ENCODE measurements at places on chromosomes 5 and 9. TPM values are rescaled to one million over a fixed set of nuclear protein-coding genes. Genes with fewer than 3 reads are reported as not detected.

DNA sequence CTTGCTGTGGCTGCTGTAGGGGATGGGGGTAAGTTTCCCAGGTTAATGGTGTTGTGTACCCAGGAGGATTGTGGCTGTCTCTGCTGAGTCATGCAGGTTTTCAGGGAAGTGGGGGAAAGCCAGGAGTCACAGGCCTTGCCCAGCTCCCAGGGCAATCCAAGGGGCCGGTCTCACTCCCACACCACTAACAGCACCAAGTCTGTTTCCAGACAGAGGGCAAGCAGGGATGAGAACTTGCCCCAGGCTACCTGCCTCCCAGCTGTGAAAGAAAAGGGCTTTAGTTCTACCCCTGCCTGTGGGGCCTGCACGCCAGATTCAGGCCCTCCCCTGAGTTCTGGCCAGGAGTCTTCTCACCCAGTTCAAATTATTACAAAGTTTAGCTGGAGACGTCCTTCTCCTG lies 579.8 kb upstream of the ST8SIA4 start:
- DNase-seq: no peak
- H3K27ac ChIP-seq: no peak overlapping the region
- no peaks in the 10 kb centered on the region for H3K36me3 ChIP-seq
- no peak overlapping the region for H3K4me3 ChIP-seq
- no peaks in the 10 kb centered on the region for H3K27me3 ChIP-seq

- H3K4me3 ChIP-seq: no peak overlapping the region
- no peak overlapping the region for H3K27ac ChIP-seq
- H3K4me1 ChIP-seq: no peaks in the 10 kb centered on the region
- H3K27me3 ChIP-seq: no peaks in the 10 kb centered on the region
- no peak for DNase-seq
These were observed 21.5 kb upstream of the SUSD3 start for GRCh38 chr9:93036887-93037475.

- H3K4me1 ChIP-seq: no peaks in the 10 kb centered on the region
- H3K27me3 ChIP-seq: no peaks in the 10 kb centered on the region
- H3K4me3 ChIP-seq: no peak overlapping the region
These were observed 63.1 kb downstream of the RAB14 start for GRCh38 chr9:121138561-121138960.

GRCh38 chr9:36132086-36132485 lies 4.4 kb upstream of the GLIPR2 start:
- H3K27me3 ChIP-seq: no peaks in the 10 kb centered on the region
- H3K4me3 ChIP-seq: no peak overlapping the region
- H3K27ac ChIP-seq: no peak overlapping the region
- no peaks in the 10 kb centered on the region for H3K36me3 ChIP-seq
- H3K4me1 ChIP-seq: no peaks in the 10 kb centered on the region
- no peak for DNase-seq

- no peaks in the 10 kb centered on the region for H3K27me3 ChIP-seq
- no peaks in the 10 kb centered on the region for H3K4me1 ChIP-seq
- no peak overlapping the region for H3K4me3 ChIP-seq
- no peak overlapping the region for H3K27ac ChIP-seq
- no peaks in the 10 kb centered on the region for H3K36me3 ChIP-seq
These were observed 44.4 kb upstream of the SNX2 start for GRCh38 chr5:122730456-122730855.

GRCh38 chr5:35024911-35025510 lies 22.7 kb downstream of the AGXT2 start:
- no peaks in the 10 kb centered on the region for H3K4me1 ChIP-seq
- no peak overlapping the region for H3K27ac ChIP-seq
- no peak overlapping the region for H3K4me3 ChIP-seq
- H3K36me3 ChIP-seq: no peaks in the 10 kb centered on the region
- DNase-seq: no peak

DNA sequence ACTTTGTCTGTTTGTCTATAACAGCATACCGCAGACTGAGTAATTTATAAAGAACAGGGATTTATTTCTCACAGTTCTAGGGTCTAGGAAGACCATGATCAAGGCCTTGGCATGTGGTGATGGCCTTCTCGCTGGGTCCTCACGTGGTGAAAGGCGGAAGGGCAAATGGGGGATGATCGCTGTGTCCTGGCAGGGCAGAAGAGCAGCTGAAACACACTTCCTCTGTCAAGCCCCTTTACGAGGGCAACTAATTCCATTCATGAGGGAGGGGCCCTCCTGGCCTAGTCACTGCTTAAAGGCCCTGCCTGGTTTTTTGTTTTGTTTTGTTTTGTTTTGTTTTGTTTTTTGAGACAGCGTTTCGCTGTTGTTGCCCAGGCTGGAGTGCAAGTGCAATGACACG lies 41.9 kb upstream of the UBTD2 start:
- H3K27ac ChIP-seq: no peak overlapping the region
- H3K36me3 ChIP-seq: no peaks in the 10 kb centered on the region
- H3K4me3 ChIP-seq: no peak overlapping the region
- no peaks in the 10 kb centered on the region for H3K27me3 ChIP-seq

DNA sequence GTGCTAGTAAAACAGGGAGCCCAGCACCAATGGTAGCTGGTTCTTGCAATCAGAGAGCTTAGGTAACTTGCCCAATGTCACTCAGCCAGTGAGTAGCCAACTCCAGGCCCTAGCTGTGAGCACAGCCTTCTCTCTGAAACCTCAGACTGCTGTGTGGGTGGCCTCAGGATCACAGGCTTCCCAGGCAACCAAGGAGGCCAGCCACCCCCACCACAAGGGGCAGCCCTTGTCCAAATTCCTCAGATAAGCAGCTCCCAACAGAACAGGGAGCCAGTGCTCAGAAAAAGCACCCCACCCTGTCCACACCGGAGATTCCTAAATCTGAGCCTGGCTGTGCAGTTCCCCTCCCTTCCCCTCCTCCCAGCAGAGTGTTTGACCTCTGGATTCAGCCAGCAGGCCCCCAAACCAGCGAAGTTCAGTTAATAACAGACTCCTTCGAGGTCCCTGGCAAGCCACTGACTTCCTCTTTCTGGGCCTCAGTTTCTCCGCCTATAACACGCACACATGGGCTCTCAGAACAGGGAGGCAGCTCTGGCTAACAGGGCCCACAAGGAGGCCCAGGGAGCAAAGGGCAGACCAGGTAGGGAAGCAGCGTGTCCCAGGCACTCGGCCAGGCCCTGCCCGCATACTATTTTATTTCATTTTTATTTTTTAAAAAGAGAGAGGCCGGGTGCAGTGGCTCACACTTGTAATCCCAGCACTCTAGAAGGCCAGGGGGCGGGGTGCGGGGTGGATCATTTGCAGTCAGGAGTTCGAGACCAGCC lies 2.7 kb downstream of the EEIG1 start:
- H3K36me3 ChIP-seq: no peaks in the 10 kb centered on the region
- H3K27ac ChIP-seq: peak overlapping the region; percentile 17
- no peaks in the 10 kb centered on the region for H3K27me3 ChIP-seq
- peaks cover 34% of the 10 kb centered on the region for H3K4me1 ChIP-seq
- no peak for DNase-seq
- peak overlapping the region; percentile 96 for H3K4me3 ChIP-seq

DNA sequence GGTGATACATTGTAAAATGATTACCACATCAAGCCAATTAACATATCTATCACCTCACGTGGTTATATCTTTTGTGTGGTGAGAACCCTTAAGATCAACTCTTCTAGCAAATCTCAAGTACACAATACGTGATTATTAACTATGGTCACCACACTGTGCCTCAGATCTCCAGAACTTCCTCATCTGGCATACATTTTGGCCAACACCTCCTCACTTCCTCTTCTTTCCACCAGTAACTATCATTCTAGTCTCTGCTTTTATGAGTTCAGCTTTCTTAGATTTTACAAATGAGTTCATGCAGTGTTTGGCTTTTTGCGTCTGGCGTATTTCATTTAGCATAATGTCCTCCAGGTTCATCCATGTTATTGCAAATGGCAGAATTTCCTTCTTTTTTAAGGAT lies 35.8 kb downstream of the PRKACG start:
- peaks cover 16% of the 10 kb centered on the region for H3K4me1 ChIP-seq
- no peak for DNase-seq
- H3K27me3 ChIP-seq: peaks cover 6% of the 10 kb centered on the region
- H3K36me3 ChIP-seq: no peaks in the 10 kb centered on the region
- no peak overlapping the region for H3K4me3 ChIP-seq
- no peak overlapping the region for H3K27ac ChIP-seq

GRCh38 chr5:85143138-85143537 lies 758.5 kb upstream of the EDIL3 start:
- H3K4me3 ChIP-seq: no peak overlapping the region
- no peaks in the 10 kb centered on the region for H3K4me1 ChIP-seq
- DNase-seq: no peak
- no peak overlapping the region for H3K27ac ChIP-seq

- DNase-seq: no peak
- H3K4me1 ChIP-seq: peaks cover 10% of the 10 kb centered on the region
- H3K36me3 ChIP-seq: no peaks in the 10 kb centered on the region
These were observed 120.7 kb upstream of the MVB12B start for GRCh38 chr9:126205845-126206498.

GRCh38 chr5:150058480-150059126 lies 27.8 kb downstream of the CSF1R start:
- peaks cover 15% of the 10 kb centered on the region for H3K36me3 ChIP-seq
- no peaks in the 10 kb centered on the region for H3K4me1 ChIP-seq
- no peak overlapping the region for H3K27ac ChIP-seq

GRCh38 chr9:100489836-100490235 lies 16.9 kb downstream of the TMEFF1 start:
- H3K4me1 ChIP-seq: peaks cover 5% of the 10 kb centered on the region
- no peak overlapping the region for H3K4me3 ChIP-seq
- H3K36me3 ChIP-seq: no peaks in the 10 kb centered on the region
- no peak for DNase-seq
- H3K27ac ChIP-seq: no peak overlapping the region
- no peaks in the 10 kb centered on the region for H3K27me3 ChIP-seq

DNA sequence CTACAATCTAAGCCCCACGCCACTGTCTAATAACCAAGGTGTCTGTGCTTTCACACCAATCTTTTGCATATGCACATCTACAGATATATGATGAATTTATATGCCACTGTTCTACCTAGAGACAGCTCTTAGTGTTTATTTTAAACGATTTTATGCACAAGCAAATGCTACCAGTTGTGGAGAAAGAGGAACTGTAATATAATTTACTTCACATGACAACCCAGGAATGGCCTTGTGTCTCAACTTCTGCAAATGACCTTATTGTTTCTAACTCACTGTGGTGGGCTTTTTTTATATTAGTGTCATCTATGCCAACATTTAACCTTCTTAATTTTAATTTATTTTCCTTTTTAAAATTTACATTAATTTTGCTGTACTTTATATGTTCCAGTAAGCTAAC lies 531.1 kb upstream of the TLE4 start:
- H3K4me1 ChIP-seq: no peaks in the 10 kb centered on the region
- DNase-seq: no peak
- no peak overlapping the region for H3K27ac ChIP-seq
- H3K4me3 ChIP-seq: no peak overlapping the region
- H3K27me3 ChIP-seq: peaks cover 37% of the 10 kb centered on the region

GRCh38 chr9:131732636-131733289 lies 7.1 kb downstream of the RAPGEF1 start:
- no peak overlapping the region for H3K27ac ChIP-seq
- no peak overlapping the region for H3K4me3 ChIP-seq
- no peak for DNase-seq

GRCh38 chr5:171898879-171899278 lies 107.6 kb downstream of the FBXW11 start:
- H3K4me3 ChIP-seq: no peak overlapping the region
- DNase-seq: no peak
- H3K36me3 ChIP-seq: no peaks in the 10 kb centered on the region
- no peaks in the 10 kb centered on the region for H3K4me1 ChIP-seq

GRCh38 chr5:122175852-122176251 lies 46.5 kb downstream of the ZNF474 start:
- H3K27me3 ChIP-seq: no peaks in the 10 kb centered on the region
- DNase-seq: no peak
- H3K27ac ChIP-seq: no peak overlapping the region
- H3K4me1 ChIP-seq: no peaks in the 10 kb centered on the region

DNA sequence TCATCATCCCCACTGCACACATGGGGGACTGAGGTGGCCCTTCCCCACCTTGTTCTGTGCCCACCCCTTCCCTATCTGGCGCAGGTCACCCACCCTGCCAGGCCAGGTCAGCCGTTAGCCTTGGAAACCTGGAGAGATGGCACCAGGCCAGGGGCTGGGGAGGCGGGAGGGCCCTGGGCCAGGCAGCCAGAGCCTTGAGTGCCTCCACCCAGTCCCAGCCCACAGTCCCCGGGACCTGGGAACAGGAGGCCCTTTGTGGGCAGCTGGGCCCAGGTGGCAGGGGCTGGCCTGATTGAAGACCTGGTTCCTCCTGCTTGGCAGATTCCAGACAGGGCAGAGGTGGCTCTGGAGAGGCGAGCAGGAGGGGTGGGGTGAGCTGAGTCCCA lies 70.6 kb downstream of the LRSAM1 start:
- H3K27me3 ChIP-seq: no peaks in the 10 kb centered on the region
- H3K27ac ChIP-seq: no peak overlapping the region
- DNase-seq: no peak
- H3K4me3 ChIP-seq: no peak overlapping the region

DNA sequence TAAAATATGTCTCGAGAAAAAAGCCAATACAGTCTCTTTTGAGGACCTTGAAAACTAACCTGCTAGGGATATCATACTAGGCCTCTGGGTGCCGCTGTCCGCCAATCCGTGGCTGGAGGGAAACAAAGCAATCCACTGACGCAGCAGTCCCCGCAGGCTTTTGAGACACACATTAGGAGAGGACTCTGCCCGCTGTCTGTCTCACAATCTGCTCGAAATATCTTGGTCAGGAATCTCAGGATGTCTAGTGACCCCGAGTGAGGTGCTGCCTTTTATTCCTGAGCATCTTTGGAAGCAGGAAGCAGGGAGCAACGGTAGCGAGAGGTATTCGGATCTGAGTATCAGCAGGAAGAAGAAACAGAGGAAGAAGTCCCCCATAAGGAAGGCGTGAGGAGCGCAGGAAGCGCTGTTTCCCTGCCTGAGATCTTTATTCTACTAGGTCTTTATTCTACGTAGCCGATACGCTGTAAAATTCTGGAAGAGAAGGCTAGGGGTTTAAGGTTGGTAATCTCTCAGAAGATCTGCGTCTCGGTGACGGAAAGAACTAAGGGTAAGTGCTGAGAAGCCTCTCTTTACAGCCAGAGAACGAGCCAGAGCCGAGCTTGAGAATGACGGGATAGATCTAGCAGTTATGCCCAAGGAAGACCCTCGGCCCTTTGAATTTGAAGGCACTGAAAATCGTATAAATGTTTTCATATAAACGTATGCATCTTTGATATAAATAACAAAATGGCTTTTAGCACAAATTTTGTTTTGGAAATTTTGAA lies 4.0 kb upstream of the PCDHGA1 start:
- H3K27ac ChIP-seq: peak overlapping the region; percentile 76
- no peaks in the 10 kb centered on the region for H3K4me1 ChIP-seq
- H3K36me3 ChIP-seq: no peaks in the 10 kb centered on the region
- H3K27me3 ChIP-seq: no peaks in the 10 kb centered on the region
- H3K4me3 ChIP-seq: peak overlapping the region; percentile 47

- no peak for DNase-seq
- no peaks in the 10 kb centered on the region for H3K4me1 ChIP-seq
- H3K27me3 ChIP-seq: no peaks in the 10 kb centered on the region
- H3K27ac ChIP-seq: no peak overlapping the region
- H3K36me3 ChIP-seq: no peaks in the 10 kb centered on the region
- H3K4me3 ChIP-seq: no peak overlapping the region
These were observed 352.4 kb downstream of the CETN3 start for GRCh38 chr5:90056911-90057705.

PCDHGA4 gene
- 3.5 TPM for total RNA-seq

TOMM5 gene
- total RNA-seq: 247 TPM

INSL4 gene
- total RNA-seq: not detected

FRMPD1 gene
- not detected for total RNA-seq

SPINK14 gene
- not detected for total RNA-seq

MEIKIN gene
- total RNA-seq: not detected

LRRC70 gene
- total RNA-seq: 2.0 TPM

CFAP77 gene
- total RNA-seq: not detected

Data from A673 (cell line).